EL (cell line): ENCODE measurements at places on chromosomes 7 and 10.
A peak's percentile ranks its signal among the peaks of the same experiment; 100 is the strongest.

GRCh38 chr10:29555746-29556481 lies 78.9 kb downstream of the SVIL start:
- peak; percentile 79 for DNase-seq

GRCh38 chr10:59085054-59085453 lies 91.4 kb upstream of the PHYHIPL start:
- DNase-seq: no peak

GRCh38 chr10:110363572-110364411 lies 59.1 kb upstream of the SMNDC1 start:
- no peak for DNase-seq

GRCh38 chr7:106618480-106618879 lies 42.5 kb downstream of the CCDC71L start:
- DNase-seq: peak; percentile 64

- DNase-seq: no peak
These were observed 28.6 kb upstream of the KCNK18 start for GRCh38 chr10:117168729-117169128.

DNA sequence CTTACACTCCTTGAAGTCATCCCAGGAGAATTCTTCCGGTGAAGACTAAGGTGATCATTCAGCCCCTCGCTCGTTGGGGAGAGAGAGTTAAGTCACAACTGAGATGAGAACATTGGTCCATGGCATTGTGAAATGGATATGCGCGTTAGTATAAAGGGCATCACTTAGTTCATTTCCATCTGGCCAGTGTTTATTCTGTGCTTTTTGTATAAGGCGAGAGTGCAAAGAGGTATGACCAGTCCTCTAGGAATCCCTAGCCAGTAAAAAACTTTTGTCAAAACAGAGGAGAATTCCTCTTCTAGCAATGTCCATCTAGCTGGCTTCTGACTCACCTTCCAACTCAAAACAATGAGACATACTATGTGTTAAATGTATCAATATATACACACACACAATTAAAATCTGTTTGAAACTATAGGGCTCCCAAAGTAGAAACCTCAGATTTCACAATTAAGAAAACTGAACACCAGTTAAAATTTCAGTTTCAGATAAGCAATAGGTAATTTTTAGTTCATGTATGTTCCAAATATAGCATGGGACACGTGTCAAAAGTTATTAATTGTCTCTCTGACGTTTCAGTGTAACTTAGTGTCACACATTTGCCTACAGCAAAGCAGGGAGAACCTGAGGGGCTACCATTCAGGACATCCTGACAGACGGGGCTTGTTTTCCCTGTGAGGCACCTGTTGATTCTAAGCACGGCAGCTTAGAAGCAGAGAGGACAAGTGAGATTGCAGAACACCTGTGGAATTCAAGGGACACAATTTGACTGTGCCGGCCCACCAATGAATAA lies 158.9 kb downstream of the KLF6 start:
- peak; percentile 91 for DNase-seq

GRCh38 chr10:131760416-131761166 lies 140.2 kb upstream of the PPP2R2D start:
- DNase-seq: no peak

GRCh38 chr7:144454256-144455039 lies 51.0 kb upstream of the NOBOX start:
- DNase-seq: no peak

GRCh38 chr10:126256864-126257263 lies 131.4 kb downstream of the ADAM12 start:
- no peak for DNase-seq

DNA sequence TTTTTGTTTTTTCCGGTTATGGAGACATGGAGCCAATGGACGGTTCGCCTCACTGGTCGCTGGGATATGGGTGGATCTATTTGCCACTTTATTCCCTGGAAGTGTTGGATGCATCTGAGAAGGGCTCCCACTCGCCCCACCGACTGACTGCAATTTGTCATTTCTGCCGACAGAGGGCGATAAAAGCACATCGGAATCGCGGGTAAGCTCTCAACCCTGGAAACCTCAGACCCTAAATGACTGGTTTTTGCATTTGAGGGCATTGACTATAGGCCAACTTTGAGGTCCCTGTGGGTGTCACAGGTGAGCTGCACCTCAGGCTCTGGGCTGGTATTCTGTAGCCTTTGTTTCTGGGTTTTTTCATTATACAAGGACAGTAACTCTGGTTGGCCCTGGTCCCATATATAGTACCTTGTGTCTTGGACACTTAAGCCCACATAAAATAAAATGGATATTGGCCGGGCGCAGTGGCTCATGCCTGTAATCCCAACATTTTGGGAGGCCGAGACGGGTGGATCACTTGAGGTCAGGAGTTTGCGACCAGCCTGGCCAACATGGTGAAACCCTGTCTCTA lies 11.9 kb upstream of the OPALIN start:
- DNase-seq: peak; percentile 57

- DNase-seq: no peak
These were observed 25.1 kb upstream of the AOAH start for GRCh38 chr7:36749282-36749960.

DNA sequence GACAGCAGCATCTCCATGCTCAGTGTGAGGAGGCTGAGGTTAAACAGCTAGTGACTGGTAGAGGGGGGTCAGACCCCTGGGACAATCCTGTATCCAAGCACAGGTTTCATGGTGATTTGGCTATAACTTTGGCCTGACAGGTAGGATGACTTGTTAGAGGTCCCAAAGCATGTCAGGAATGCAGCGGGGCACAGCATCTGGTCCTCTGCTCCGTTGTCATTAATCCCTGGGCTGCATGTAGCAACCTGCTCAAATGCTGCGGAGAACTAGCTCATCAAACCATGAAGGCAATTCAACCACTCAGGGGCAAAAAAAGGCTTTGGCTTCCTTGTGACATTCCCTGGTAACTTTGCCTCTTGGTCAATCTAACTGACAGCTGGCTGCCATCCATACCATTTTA lies 26.8 kb downstream of the WNT2 start:
- no peak for DNase-seq

DNA sequence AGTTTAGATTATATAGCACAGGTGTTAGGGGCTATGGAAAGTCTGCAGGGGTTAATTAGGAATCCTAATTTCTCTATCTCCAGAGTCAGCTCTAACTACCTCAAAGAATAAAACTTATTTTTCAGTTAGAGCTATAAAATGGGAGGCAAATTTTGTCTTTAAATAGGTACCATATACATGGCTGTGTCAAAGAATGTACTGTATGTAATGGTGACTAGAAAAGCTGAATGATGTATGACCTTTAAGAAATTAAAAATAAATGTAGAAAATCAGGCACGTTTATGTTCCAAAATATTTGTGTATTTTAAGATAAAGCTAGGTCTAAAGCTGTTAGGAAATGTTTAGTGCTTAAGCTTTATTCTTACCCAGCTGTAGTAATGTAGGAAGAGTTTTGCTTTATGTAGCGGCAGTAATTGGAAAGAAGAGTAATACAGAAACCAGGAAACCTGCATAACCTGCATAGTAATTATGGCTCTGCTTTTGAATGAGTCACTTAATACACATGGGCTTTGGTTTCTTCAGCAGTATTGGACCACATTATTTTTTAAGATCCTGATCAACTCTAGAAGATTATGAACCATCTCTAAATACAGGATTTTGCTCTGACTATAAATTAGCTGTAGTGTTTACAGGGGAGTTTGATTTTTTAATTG lies 85.0 kb downstream of the KMT2E start:
- no peak for DNase-seq

DNA sequence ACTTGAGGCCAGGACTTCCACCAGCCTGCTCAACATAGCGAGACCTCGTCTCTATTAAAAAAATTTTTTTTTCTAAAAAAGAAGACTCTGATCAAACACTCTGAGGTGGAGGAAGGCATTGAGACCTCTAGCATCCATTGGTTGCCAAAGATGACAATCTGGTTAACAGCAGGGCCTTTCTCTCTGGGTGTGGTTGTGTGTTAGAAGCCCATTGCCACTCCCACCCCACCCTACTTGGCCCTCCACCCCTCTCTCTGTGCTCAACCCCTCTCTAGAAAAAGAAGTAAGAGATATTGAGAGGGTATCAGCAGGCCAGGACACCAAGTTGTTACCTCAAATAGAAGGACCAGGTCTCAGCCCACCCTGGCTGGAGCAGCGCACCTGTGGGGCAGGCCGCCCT lies 57.4 kb upstream of the MXI1 start:
- no peak for DNase-seq

DNA sequence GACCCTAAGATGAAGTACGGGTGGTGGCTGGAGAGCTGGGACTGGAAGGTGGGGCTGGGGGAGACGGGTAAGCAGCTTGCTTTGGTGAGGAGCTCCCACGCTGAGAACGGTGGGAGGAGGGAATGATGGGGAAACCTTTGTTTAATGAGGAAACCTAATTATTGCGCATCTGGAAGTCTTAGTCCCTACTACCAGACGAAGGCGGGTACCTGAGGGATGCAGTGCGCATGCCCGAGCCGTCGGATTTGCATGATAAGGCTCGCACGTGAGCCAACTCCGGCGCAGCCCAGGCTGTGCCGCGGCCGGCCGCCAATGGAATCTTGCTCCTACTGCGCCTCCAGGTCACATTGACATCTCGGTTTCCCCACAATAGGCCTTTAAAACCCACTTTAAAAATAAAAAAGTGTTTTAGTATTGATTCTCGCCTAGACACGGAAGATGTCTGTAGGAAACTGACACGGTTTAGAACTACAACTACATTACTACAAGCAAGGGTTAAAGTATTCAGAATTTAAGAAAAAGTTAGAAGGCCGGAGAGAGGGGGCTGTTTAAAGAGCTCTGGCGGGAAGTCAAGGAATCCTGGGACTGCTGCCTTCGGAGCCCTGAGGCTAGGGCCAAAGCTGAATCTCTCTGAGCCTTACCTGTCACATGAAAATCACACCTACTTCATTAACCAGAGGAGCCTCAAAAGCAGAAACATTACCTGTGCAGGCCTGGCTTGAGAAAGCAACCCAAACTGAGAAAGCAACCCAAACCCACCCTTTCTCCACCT lies 12.1 kb upstream of the DLX6 start:
- no peak for DNase-seq
